ENCODE measurements at places on chromosomes 5 and 9. TPM values are rescaled to one million over a fixed set of nuclear protein-coding genes. Genes with fewer than 3 reads are reported as not detected.

- ATAC-seq, result peak; percentile 67
These were observed 4.8 kb downstream of the ATP6V1G1 start for GRCh38 chr9:114592356-114592755.

GRCh38 chr9:94705162-94705702 is 21.3 kb upstream of the AOPEP start:
- ATAC-seq, result no peak

DNA sequence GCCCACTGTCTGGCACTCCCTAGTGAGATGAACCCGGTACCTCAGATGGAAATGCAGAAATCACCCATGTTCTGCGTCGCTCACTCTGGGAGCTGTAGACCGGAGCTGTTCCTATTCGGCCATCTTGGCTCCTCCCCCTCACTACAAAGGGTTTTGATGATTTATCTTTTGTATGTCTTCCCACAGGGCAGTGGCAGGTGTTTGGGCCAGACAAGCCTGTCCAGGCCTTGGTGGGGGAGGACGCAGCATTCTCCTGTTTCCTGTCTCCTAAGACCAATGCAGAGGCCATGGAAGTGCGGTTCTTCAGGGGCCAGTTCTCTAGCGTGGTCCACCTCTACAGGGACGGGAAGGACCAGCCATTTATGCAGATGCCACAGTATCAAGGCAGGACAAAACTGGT is 9.4 kb downstream of the BTNL8 start:
- no peak for ATAC-seq

DNA sequence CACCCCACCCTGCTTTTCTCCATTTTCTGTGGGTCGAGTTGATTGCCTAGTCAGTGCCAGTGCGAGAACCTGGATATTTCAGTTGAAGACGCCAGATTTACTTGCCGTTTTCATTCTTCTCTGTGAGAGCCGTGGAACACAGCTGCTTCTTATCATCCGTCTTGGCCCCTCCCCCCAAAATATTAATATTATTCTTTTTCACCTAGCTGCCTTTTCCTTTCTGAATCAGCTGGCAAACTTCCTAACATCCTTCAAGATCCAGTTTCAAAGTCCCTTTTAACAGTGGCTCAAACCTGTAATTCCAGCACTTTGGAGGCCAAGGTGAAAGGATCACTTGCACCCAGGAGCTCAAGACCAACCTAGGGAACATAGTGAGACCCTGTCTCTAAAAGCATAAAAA is 117.1 kb upstream of the RASA1 start:
- ATAC-seq, result no peak

GRCh38 chr5:95939465-95939864 is 22.2 kb downstream of the ELL2 start:
- no peak for ATAC-seq

GRCh38 chr5:133203317-133204305 is 151.8 kb downstream of the HSPA4 start:
- ATAC-seq, result no peak

GRCh38 chr9:114823441-114823840 is 17.6 kb upstream of the TNFSF15 start:
- no peak for ATAC-seq

GRCh38 chr5:36242534-36243485 is 1.1 kb upstream of the NADK2 start:
- ATAC-seq, result no peak

- ATAC-seq, result no peak
These were observed 43.3 kb downstream of the ACTL7B start for GRCh38 chr9:108812396-108813025.

Gene TMEM215
- total RNA-seq, result not detected

Gene HSD17B3
- not detected for total RNA-seq

Gene SNCAIP
- total RNA-seq, result 2.3 TPM

Gene PLGRKT
- 28.1 TPM for total RNA-seq

Gene SHOC1
- total RNA-seq, result 0.56 TPM

Gene EFNA5
- total RNA-seq, result 29.7 TPM

Gene IL9
- total RNA-seq, result not detected
